Stimulated activated CD4-positive, alpha-beta T cell treated with anti-CD3 and anti-CD28 coated beads, TNF-alpha, amount 100 ng/mL, for 4 hours (primary cell): ENCODE measurements at places on chromosomes 4 and X.

DNA sequence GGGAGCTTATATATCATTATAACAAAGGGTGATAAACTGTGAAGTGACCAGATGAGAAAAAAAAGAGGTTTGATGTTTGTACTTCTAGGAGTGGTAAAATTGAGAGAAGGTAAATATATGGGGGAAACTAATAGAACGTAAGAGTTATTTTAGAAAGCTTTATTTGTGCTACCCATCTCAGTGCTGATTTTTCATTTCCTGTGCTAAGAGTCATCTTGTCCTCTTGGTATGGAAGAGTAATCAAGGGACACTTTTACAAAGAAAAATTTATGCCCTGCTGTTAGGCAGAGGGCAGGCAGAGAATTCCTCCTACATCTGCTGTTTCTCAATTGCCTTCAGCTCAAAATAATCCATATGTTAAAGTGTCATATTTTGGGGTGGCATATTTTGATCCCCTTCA is 49.6 kb upstream of the BMP2K start:
- no peak for DNase-seq

DNA sequence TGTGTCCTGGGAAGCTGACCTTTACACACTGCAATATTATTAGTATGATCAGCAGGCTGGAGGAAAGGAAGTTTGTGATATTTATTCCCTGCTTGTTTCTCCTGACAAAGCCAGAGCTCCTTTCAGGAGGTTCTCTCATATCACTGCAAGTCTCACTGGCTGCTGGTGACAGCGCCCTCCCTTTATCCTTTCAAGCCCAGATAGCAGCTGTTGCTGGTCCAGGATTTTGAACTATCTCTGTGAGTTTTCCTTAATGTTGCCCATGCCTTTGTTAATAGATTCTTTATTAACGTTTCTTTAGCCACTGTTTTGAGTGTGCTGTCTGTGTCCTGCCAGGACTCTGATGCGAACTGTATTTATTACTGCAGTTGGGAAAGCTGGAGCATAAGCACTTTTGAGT is 518.7 kb downstream of the C4orf33 start:
- no peak for DNase-seq

- DNase-seq = no peak
Measured at GRCh38 chrX:95889279-95889678, 795.4 kb upstream of the DIAPH2 start.

- no peak for DNase-seq
Measured at GRCh38 chr4:6682862-6683590, 10.7 kb upstream of the S100P start.

GRCh38 chr4:25163196-25163595 is 2.9 kb upstream of the SEPSECS start:
- no peak for DNase-seq
